Myocyte (in vitro differentiated cells): ENCODE measurements at places on chromosomes 5 and 9. TPM values are rescaled to one million over a fixed set of nuclear protein-coding genes. Genes with fewer than 3 reads are reported as not detected.

Gene S100Z
- not detected in 2 replicates for total RNA-seq

DNA sequence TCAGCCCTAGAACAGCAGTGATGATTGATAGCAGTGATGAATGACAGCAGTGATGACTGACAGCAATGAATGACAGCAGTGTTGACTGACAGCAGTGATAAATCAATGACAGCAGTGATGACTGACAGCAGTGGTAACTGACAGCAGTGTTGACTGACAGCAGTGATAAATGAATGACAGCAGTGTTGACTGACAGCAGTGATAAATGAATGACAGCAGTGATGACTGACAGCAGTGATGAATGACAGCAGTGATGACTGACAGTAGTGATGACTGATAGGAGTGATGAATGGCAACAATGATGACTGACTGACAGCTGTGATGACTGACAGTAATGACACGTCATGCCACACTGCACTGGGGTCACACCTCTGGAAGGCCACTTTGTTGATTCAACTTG, 106.8 kb downstream of the ENTREP1 start:
- no peak for DNase-seq

Gene OTULIN
- total RNA-seq = 32.2 and 34.5 TPM in 2 replicates

GRCh38 chr5:173755319-173755718, 132.8 kb upstream of the CPEB4 start:
- no peak for DNase-seq

- DNase-seq = no peak
These were observed 128.1 kb upstream of the NUDT12 start for GRCh38 chr5:103690676-103691075.

GRCh38 chr5:5335700-5336264, 86.7 kb upstream of the ICE1 start:
- DNase-seq = peak; percentile 38

Gene IL7R
- 0.29 and 2.9 TPM in 2 replicates for total RNA-seq

GRCh38 chr9:122420315-122420714, 49.5 kb downstream of the PTGS1 start:
- no peak for DNase-seq

Gene GADD45G
- total RNA-seq = 24.1 and 81.1 TPM in 2 replicates
